Osteocyte (in vitro differentiated cells): ENCODE measurements at places on chromosomes 2 and 18. TPM values are rescaled to one million over a fixed set of nuclear protein-coding genes. Genes with fewer than 3 reads are reported as not detected.

Gene C2orf66
- 0.27 and 0.29 TPM in 2 replicates for total RNA-seq

Gene CRYGD
- not detected in 2 replicates for total RNA-seq

Gene ELMOD3
- total RNA-seq: 19.6 and 21.1 TPM in 2 replicates

Gene FHOD3
- 0.73 and 1.2 TPM in 2 replicates for total RNA-seq

Gene FKBP1B
- 12.6 and 12.7 TPM in 2 replicates for total RNA-seq

Gene CENPA
- 4.6 and 5.1 TPM in 2 replicates for total RNA-seq

Gene CCDC142
- 20.6 TPM in 2 replicates for total RNA-seq

Gene CGREF1
- total RNA-seq: 1.2 and 1.9 TPM in 2 replicates

Gene CNDP1
- total RNA-seq: not detected in 2 replicates

Gene PCBP1
- 261 and 262 TPM in 2 replicates for total RNA-seq

Gene EPB41L3
- total RNA-seq: 15.6 and 15.7 TPM in 2 replicates

Gene LHCGR
- not detected in 2 replicates for total RNA-seq

Gene ALK
- not detected in 2 replicates for total RNA-seq

Gene KIDINS220
- 99.2 and 101 TPM in 2 replicates for total RNA-seq

Gene ASB18
- total RNA-seq: not detected in 2 replicates

Gene ACMSD
- total RNA-seq: not detected in 2 replicates

Gene RDH14
- 19.0 and 21.3 TPM in 2 replicates for total RNA-seq

Gene RIT2
- total RNA-seq: not detected in 2 replicates

Gene SLC9A4
- total RNA-seq: not detected in 2 replicates

Gene OXER1
- total RNA-seq: not detected in 2 replicates

Gene SGPP2
- total RNA-seq: not detected in 2 replicates

Gene IL36RN
- total RNA-seq: not detected in 2 replicates

Gene COPS7B
- total RNA-seq: 34.3 and 35.7 TPM in 2 replicates

Gene SLC30A3
- total RNA-seq: not detected in 2 replicates

Gene B3GNT7
- 1.1 and 1.5 TPM in 2 replicates for total RNA-seq

Gene FBLN7
- total RNA-seq: 3.9 and 4.1 TPM in 2 replicates

Gene SH3RF3
- total RNA-seq: 79.4 and 84.4 TPM in 2 replicates

Gene CHRNG
- not detected in 2 replicates for total RNA-seq

Gene NLRC4
- not detected in 2 replicates for total RNA-seq

Gene AKAIN1
- not detected in 2 replicates for total RNA-seq

Gene CCDC178
- not detected in 2 replicates for total RNA-seq

Gene REG3G
- not detected in 2 replicates for total RNA-seq

Gene SLC40A1
- 10.8 and 11.4 TPM in 2 replicates for total RNA-seq

Gene ATP6V1C2
- total RNA-seq: not detected in 2 replicates

Gene SS18
- 88.2 and 98.7 TPM in 2 replicates for total RNA-seq
